ENCODE measurements at places on chromosomes 16 and 17.

GRCh38 chr16:49352892-49353291 is 20.7 kb upstream of the C16orf78 start:
- DNase-seq = no peak

DNA sequence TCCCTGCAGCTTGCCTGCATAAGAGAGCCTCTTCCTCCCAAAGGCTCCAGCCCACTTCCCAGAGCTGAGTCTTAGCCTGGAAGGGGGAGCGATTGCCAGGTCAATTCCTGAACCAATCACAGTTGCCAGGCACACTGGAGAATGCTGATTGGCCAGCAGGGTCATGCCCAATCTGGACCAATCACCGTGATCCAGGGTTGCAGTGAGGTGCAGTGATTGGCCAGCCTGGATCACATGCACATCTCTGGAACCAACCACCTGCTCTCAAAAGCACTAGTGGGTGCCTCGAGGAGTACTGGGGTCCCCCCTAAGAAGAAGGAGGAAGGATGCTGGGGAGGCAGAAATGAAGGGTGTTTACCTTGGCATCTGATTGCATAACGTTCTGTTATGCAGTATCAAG is 18.4 kb downstream of the NAGPA start:
- DNase-seq = no peak

GRCh38 chr16:3431779-3432219 is 11.5 kb downstream of the ZNF597 start:
- DNase-seq = peak; percentile 77

DNA sequence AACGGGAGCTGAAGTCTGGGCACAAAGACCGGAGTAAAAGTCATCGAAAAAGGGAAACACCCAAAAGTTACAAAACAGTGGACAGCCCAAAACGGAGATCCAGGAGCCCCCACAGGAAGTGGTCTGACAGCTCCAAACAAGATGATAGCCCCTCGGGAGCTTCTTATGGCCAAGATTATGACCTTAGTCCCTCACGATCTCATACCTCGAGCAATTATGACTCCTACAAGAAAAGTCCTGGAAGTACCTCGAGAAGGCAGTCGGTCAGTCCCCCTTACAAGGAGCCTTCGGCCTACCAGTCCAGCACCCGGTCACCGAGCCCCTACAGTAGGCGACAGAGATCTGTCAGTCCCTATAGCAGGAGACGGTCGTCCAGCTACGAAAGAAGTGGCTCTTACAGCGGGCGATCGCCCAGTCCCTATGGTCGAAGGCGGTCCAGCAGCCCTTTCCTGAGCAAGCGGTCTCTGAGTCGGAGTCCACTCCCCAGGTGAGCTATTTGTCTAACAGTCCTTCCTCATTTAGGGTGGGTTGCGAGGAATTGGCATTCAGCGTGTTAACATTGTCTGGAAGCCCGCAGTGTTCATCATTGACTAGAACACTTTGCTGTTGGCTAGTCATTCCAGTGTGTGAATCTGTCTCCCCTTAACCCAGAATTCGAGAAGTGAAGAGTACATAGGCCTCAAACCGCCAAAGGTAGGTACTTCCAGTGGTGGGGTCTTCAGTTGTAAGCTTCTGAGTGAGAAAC is 1.5 kb downstream of the CDK12 start:
- peak; percentile 16 for DNase-seq

DNA sequence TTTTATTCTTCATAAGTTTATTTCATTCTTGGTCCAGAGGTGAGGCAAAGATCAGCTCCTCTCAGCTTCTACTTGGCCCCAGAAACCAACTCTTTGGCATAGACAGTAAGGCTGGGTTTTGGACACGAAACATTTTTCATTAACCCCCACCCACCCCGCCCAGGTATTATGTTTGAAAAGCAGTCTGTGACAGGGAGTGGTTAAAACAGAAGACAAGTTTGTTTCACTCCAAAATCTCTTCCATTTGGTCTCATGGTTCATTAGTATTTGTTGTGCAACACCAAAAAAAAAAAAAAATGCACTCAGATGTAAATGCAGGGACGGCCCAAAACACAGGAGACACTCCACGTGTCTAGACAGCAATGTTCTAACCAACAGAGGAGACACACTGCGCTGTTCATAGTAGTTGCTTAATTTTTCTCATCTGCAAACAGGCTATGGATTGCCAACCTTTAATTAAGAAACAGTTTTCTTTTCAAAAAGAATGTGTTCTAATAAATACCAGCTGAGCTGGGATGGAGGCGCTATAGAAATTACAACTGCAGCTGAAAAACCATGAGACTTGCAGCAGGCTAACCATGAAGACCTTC is 39.8 kb upstream of the MMP2 start:
- DNase-seq = no peak

DNA sequence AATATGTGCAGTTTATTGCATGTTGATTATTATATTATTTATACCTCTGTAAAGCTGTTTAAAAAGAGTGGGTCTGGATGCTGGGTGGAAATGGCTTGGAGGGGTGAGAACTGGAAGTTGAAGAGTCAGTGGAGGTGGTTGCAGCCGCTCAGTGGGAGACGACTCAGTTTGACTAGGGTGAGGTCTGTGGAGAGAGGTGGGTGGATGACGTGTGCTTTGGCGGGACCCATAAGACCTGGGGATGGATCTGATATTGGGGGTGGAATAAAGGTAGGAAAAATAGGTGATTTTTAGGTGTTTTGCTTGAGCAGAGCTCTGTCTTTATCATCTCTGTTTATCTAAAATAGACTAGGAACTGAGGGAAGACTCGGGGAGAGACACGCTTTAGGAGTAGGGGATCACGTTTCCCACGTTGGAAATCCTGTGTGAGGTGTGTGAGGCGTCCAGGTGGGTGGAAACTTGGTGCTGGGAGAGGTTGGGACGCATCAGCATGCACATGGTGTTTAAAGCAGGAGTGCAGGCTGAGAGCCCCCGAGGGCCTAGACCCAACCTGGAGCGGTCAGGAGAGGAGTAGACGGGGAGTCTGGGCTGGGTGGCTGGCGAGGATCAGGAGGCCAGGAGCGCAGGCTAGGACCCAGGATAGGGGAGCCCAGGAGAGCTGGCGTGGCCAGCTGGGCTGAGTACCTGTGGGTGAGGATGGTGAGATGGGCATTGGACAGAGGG is 17.2 kb downstream of the NT5M start:
- no peak for DNase-seq

DNA sequence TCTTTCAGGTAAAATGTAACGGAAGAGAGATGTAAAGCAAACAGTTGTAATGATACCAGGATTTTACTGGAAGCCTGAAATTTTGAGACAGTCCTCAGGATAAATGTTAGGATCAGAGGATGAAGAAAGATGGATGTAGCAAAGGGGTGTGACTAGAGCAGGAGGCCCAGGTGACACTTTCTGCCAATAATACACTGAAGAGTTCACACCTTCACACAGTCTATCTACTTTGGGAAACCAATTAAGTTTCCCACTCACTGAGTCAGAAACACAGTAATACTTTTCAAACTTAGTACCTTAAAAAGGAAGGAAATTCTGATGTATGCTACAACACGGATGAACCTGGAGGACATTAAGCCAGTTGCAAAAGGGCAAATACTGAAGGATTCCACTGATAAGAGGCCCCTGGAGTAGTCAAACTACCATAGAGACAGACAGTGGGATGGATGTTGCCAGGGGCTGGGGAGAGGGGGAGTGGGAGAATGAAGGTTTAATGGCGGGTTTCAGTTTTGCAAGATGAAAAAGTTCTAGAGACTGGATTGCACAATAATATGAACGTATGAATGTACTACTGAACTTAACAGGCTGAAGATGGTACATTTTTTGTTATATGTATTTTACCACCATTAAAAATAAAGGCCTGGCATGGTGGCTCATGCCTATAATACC is 62.3 kb downstream of the CYTH1 start:
- peak; percentile 52 for DNase-seq

DNA sequence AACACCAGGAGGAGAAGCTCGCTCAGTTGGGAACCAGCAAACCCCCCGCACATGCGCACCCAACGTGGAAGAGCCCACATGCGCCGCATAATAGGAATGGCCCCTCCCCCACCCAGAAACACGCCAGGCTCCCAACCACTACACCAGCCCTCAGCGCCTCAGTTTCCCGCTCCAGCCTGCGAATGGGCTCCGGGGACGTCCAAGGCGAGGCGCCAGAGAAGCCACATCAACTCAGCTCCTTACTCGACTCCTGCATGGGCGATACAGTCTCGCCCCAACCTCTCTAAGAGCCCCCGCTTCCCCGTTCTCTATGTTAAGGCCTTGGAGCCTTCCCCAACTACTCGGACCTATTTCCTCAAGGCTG is 504 bp downstream of the SRSF1 start:
- peak; percentile 74 for DNase-seq

DNA sequence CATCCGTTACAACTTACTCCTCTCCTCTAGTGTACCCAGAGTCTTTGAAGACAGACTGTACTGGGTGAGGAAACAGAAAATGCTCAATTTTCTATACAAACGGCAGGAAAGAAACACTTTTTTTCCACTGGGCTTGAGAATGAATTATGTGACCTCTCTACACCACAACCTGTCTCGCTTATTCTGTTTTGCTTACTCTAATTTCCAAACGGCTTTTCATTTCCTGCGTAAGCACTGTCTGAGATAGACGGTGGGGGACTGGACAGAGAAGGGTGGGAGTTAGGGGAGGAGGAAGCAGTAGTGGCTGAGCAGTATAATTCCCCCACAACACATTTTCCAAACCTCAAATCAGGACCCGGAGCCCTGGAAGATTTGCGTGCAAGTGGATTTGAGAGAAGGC is 191.4 kb upstream of the SDK2 start:
- no peak for DNase-seq

GRCh38 chr16:83138512-83138911 is 511.7 kb downstream of the CDH13 start:
- DNase-seq = no peak
